Activated CD4-positive, alpha-beta T cell treated with anti-CD3 and anti-CD28 coated beads for 1 hour (primary cell): ENCODE measurements at places on chromosomes 4 and X.

DNA sequence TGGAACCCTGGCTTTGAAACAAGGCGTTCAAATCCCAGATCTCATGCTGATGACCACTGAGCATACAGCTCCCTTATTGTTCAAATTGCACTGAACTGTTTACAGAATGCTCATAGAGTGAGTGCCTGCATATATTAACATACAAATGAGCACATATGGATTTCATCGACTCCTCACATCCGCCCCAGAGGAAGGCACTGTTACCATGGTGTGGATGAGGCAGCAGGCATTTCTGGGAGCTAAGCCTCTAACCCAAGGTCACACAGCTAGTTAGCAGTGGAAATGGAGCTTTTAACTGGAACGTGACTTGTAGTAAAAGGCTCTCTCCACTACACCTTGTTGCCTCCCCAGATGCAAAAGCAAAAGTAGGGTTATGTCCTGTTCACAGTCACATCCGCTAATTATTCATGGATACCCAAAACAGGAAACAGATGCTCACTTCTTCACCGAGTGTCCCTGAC, 289.7 kb downstream of the STK32B start:
- DNase-seq, result no peak

GRCh38 chrX:24219320-24219719, 69.8 kb downstream of the ZFX start:
- DNase-seq, result no peak

DNA sequence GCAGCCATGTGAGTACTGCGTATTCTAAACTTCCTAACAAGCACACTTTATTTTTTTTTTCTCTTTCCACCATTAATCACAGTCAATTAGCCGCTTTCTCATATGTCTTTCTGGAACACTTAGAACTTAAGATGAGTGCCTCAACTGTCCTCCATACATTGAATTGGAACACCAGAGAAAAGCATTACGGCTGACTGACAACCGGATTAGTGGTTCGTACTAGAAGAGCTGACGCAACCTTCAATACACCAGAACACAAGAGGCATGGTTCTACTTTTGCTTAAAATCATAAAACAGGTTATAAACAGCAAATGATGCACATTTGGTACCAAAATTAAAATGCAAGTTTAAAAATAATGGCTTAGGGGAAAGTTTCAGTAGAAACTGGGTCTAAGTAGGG, 3.3 kb downstream of the TMEM47 start:
- DNase-seq, result no peak

GRCh38 chr4:159463235-159463634, 360.4 kb downstream of the RAPGEF2 start:
- no peak for DNase-seq

GRCh38 chr4:169115897-169116254, 105.8 kb upstream of the CBR4 start:
- no peak for DNase-seq
